GM12864 (cell line): ENCODE measurements at places on chromosomes 1 and 21.

- no peak for DNase-seq
Measured at GRCh38 chr1:243962541-243962940, 88.5 kb upstream of the ZBTB18 start.

GRCh38 chr1:162035241-162035640 is 11.6 kb upstream of the OLFML2B start:
- no peak for DNase-seq

- DNase-seq: no peak
Measured at GRCh38 chr1:216046336-216046735, 376.9 kb downstream of the USH2A start.

DNA sequence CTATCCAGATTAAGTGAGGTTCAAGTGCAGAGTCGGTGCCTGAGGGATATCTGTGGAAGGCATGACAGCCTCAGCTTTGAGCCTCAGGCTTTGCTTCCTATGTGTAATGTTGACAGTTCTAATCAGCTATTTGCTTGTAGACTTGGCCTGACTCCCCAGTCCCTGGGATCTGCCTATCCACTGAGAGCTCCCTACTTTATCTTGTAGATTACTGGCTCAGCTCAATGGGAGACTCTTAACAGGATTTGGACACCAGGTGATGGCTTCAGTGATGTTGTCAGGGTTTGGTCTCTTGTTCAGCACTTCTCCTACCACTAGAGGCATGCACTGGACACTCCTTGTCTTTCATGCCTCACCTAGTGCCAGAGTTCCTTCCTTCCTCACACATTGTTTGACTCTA is 126.6 kb upstream of the BEND5 start:
- DNase-seq: no peak

- DNase-seq: no peak
Measured at GRCh38 chr1:32501865-32502264, 37.0 kb downstream of the ZBTB8B start.

- DNase-seq: no peak
Measured at GRCh38 chr1:24513706-24514105, 11.1 kb downstream of the RCAN3 start.
